ENCODE measurements at places on chromosomes 6 and 20.

DNA sequence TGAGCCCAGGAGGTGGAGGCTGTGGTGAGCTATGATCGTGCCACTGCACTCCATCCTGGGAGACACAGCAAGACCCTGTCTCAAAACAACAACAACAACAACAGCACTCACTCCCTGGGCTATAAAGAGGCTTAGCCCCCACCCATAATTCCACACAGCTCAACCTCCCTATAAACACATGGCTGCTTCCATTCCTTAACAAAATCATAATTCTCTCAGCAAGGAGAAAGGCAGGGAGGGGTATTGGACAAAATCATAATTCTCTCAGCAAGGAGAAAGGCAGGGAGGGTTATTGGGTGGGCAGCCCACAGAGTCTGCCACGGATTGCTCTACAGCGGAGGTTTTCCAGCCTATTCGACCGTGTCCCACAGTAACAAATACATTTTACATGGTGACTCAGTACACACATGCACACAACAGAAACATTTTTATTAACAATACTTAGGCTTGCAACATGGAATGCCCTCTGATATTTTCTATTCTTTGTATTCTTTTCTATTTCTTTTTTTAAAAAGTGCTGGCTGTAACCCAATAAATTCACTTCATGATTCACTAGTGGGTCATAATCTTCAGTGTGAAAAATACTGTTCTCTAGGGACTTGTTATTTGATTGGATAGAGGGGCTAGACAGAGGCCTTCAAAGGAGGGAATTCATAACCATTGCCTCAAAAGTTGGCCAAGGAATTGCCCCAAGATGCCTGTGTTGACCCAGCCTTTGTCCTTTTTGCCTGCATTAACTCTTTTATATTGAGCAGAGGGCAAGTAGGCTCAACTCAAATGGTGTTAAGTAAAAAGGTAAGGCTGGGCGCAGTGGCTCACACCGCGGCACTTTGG is 50.6 kb upstream of the ZMYND8 start:
- DNase-seq = no peak

- no peak for DNase-seq
Measured at GRCh38 chr6:54020334-54020733, 90.9 kb upstream of the MLIP start.

GRCh38 chr6:73969971-73970970 is 274.3 kb downstream of the CD109 start:
- DNase-seq = no peak

DNA sequence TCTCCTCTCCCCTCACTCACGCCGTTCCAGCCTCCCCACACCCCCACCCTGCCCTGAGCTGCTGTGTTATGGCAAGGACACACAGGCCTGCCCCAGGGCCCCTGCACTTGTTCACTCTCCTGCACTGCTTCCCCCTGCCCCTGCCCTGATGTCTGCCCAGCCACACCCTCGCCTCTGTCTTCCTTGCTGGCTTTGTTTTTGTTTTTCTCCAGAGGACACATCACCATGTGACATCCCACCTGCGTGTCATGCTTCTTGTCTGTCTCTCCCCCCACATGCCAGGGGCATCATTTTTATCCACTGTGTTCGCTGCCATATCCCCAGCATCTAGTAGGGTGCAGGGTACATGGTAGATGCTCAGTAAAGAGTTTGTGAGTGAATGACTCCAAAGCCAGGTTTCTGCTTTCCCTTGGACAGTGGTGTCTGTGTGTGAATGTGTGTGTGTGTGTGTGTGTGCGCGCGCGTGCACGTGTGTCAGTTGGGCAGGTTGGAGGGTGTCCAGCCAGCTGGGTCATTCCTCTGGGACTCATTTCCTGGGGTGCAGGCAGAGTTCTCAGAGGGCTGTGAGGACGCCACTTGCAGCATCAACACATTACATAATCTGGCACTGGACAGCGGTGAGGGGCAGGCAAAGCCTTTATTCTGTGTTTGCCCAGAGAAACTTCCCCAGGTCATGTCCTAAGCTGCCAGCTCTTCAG is 60.6 kb downstream of the STK35 start:
- no peak for DNase-seq

DNA sequence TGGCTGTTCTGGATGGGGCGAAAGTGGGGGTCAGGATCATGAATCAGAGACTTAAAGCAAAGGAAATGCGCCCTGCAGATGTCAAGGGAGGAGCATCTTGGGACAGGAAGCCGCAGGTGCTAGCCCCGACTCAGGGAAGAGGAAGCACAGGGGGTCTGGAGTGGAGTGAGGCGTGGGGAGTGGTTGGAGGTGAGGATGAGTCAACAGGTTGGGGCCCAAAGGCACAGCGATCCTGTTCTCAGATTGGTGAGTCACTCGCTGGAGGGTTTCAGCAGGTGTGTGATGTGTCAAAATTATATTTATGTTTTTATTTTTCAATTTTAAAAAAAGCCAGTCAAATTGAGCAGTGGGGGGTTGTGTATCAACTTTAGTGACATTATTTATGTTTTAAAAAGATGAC is 19.0 kb downstream of the PACSIN1 start:
- no peak for DNase-seq

DNA sequence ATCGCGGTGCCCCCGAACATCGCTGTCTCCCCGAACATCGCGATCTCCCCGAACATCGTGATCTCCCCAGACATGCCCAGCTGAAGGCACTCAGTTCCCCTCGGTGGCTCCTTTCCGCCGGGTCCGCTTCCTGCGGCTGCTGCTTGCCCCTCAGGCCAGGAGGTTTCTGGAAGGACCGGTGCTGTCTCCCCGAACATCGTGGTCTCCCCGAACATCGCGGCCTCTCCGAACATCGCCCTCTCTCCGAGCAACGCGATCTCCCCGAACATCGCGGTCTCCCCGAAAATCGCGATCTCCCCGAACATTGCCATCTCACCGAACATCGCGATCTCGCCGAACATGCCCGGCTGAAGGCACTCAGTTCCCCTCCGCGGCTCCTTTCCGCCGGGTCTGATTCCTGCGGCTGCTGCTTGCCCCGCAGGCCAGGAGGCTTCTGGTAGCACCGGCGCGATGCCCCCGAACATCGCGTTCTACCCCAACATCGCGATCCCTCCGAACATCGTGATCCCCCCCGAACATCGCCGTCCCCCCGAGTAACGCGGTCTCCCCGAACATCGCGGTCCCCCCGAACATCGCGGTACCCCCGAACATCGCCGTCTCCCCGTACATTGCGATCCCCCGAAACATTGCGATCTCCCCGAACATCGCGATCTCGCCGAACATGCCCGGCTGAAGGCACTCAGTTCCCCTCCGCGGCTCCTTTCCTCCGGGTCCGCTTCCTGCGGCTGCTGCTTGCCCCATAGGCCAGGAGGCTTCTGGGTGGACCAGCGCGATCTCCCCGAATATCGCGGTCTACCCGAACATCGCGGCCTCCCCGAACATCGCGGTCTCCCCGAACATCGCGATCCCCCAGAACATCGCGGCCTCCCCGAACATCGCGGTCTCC is 808 bp downstream of the ULBP1 start:
- peak; percentile 15 for DNase-seq

DNA sequence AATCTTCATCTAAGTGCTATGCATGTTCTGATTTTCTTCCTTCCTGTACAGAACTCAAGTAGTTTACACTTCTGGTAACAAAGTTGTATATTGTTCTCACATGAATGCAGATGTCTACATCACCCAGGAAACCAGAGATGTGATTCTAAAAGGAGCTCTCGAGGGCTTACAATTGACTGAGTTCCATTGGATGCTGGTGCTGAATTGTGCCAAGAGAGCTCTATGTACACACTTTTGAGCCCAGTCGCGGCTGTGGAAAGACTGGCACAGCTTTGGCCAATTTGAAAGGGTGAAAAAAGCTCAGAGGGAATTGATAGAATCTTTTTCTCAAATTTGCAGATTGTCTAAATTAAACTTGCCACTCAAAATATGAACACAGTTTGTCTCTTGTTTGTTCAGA is 340.7 kb downstream of the LMBRD1 start:
- DNase-seq = no peak
